MG63 (cell line): ENCODE measurements at places on chromosomes 7 and 10.
A peak's percentile ranks its signal among the peaks of the same experiment; 100 is the strongest.

GRCh38 chr7:28037220-28038010 is 143.2 kb downstream of the JAZF1 start:
- peak; percentile 38 for DNase-seq

DNA sequence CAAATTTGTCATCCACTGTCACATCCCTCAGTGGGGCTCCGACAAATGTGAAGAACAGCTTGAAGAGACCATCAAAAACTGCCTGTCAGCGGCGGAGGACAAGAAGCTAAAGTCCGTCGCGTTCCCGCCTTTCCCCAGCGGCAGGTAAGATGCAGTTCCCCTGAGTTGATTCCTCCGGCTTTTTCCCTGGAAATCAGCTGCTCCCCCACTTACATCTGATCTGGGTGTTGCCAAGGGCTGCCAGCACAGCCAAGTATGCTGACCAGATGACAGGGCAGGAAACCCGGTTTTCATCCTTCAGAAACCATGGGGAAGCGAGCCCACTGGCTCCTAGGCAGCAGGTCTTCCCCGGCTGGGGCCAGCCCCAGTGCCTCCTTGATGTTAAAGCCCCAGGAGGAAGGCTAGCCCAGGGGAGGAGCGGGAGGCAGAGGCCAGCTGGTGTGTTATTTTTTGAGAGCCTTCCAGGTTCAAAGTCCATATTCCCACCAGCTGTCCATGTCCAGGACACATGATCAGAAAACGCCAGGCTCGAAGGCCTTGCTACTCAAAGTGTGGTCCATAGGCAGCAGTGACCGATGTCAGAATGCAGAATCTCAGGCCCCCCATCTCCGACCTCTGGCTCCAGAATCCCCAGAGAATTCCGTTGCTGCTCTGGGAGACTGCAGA is 23.4 kb downstream of the AIFM2 start:
- no peak for DNase-seq

GRCh38 chr10:70378122-70378521 is 4.3 kb downstream of the LRRC20 start:
- peak; percentile 82 for DNase-seq

DNA sequence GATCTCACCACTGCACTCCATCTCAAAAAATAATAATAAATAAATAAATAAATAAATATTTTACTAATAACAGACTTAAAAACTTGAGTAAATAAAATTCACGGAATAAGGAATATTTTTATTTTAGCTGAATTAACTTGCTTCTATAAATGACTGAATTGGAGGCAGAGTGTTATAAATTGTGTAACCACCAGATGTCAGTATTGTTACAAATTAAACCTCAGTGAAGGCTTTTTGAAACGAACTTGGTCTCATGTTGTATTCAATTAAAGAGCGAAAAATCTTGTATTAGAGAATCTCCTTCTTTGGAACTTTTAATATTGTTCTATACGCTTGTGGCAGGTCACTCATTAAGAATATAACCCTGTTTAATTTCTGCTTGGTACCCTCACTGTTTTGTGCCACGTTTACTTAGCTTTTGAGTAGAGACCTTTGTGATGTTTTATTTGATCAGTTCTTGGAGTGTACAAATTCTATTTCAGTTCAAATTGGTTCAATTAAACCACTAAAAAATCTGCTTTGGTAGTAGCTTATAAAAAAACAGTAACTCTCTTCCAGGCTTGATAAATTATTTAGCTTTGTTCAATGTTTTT is 45.6 kb upstream of the SCIN start:
- DNase-seq: no peak

- DNase-seq: no peak
These were observed 863 bp downstream of the CALD1 start for GRCh38 chr7:134780166-134780828.

DNA sequence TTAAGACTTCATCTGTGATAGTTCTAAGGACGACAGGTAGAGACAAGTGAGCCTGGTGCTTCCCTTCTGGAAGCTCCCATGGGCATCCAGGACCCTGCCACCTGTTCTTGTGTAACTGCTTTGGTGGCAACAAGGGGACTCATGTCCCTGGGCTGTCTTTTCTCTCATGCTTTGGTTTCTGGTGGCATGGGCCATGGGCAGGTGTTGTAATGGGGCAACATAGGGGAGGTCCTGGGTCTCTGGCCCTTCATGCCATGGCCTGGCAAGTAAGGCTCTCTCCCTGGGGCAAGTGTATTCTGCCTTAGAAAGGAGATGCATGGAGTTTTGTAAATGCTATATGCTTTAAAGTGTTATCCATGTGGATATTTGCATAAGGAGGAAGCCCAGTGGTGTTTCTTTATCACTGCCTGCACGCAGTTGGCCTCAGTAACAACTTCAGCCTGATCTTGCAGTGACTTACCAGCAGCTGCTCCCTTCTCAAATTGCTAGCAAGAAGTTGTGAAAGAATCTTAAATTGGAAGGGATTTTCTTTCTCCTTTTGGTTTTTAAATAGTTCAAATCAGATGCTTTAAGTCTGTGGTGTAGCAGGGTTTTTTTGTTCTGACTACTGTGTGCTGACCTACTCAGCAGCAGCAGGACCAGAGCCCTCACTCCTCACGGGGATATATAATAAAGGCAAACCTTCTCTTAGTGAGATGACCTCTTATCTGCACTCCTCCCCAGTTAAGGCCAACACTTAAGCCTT is 39.9 kb downstream of the OGDH start:
- no peak for DNase-seq

- DNase-seq: no peak
These were observed 11.3 kb upstream of the LAMB1 start for GRCh38 chr7:108014215-108014614.

DNA sequence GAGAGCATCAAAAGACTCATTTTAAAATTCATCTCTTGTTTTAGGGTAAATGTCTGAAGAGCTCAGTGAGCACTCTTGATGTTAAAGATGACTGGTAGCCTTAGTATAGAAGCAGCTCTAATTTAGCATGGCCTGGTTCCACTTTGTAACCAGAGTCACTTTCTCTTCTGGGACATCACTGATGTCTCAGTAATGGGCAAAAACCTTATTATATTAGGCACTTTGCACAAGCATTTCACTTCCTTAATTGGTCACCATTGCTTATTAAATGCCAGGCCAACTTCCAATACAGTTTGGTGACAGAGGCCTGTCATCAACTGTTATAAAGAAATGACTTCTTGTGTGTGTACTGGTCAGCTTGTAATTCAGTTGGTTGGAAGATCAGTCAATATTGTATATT is 53.0 kb downstream of the STEAP1B start:
- no peak for DNase-seq

DNA sequence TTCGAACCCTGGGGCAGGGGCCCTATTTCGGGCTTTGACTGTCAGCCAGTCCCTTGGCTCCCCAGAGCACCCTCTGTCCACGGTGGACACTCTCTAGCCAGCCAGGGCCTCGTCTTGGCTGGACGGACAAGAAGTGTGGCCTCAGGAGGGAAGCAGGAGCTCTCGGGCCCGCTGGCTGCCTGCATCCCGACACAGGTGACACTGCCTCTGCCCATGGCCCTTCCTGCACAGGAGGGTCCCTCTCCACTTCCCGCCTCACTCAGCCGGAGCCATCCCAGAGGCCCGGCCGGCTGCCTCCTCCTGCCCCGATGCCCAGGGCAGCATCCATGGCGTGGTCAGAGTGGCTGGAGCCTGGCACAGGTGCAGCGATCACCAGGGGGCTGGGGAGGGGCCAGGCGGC is 7.9 kb downstream of the ADGRA1 start:
- DNase-seq: no peak

- no peak for DNase-seq
These were observed 12.1 kb downstream of the ODAD2 start for GRCh38 chr10:27986821-27987220.

- DNase-seq: no peak
These were observed 12.3 kb downstream of the HUS1 start for GRCh38 chr7:47967123-47967522.
